ENCODE measurements at places on chromosomes 11 and 22.

DNA sequence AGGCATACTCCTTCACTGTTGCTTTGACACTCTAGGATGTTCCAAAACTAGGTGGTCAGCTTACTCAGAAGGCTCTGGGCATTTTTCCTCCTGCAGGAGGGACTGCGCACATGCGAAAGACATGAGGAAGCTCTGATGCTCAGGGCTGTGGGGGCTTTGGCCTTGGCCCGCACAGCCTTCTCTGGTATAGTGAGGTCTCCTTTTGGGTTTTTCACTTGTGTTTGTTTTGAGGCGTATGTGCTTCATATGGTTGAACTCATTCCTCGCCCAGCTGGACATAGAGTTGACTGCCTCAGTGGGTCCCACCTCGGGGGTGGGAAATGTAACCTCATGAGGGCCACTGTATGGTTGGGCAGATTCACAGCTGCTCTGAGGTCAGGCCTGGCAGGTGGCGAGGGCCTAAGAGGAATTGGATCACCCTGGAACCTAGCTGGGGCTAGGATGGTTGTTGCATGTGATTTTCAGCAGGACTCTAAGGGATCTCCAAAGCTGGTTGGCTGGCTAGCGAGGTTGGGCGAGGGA, 63.7 kb downstream of the PTPRJ start:
- DNase-seq: no peak

- DNase-seq: no peak
Measured at GRCh38 chr11:106917973-106918372, 100.3 kb downstream of the GUCY1A2 start.

GRCh38 chr22:43438666-43439347, 27.0 kb downstream of the MPPED1 start:
- DNase-seq: no peak

GRCh38 chr11:10551290-10551592, 10.3 kb upstream of the RNF141 start:
- no peak for DNase-seq

DNA sequence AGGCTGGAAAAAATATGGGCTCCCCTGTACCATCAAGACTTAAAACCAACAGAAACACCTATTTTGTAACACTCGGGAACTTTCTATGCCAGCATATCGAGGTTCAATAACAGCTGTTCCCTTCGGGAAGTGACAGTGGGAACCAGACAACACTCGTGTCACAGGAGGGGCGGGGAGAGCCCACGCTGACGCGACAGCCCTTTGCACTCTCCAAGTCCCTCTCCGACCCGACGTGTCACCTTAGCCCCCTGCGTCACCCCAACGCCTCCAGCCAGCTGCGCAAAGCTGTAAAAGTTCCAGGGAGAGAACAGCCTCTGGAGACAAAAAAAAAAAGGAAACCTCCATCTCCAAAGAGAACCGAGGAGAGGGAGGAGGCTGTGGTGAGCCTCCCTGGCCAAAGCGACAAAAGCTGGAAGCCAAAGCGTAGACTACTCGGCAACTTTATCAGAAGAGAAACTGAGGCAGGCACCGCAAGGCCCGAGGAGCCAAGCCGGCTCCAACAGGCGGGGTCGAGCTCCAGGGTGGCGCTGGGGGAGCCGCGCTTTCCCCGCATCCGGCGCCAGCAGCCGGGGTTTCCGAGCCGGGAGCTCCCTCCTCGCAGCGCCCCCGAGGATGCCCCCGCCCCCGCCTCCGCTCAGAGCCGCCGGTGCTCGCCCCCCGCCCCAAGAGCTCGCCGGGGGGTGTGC, 751 bp downstream of the ARFGAP3 start:
- DNase-seq: peak; percentile 73

DNA sequence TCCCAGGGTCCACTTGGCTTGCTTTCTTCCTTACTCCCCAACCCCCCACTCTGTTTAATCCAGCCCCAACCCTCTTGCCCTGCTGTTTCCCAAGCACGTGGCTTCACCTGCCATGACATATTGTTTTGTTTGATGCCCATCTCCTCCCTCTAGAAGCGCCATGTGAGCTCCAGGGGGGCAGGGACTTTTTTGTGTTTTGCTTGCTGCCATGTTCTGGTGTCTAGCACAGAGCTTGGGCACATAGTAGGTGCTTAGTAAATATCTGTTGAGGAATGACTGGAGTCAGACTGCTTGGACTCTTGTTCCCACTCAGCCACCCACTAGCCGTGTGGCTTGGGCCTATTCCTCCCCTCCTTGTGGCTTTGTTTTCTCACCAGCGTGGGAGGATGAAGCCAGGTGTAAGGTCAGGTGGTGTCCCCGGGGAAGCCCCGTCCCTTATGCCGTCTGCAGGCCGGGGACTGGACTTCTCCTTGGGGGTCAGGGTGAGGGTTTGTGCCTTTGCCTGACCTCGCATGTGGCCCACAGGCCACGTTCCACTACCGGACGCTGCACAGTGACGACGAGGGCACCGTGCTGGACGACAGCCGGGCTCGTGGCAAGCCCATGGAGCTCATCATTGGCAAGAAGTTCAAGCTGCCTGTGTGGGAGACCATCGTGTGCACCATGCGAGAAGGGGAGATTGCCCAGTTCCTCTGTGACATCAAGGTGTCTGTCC, 3.8 kb downstream of the AIP start:
- DNase-seq: no peak

- DNase-seq: no peak
Measured at GRCh38 chr11:2567026-2567671, 122.3 kb downstream of the KCNQ1 start.

GRCh38 chr11:124739479-124740276, at the start of gene NRGN:
NRGN (plus strand) TSS chr11:124739942; CDS start chr11:124740085, 143 bp downstream.
- peak; percentile 93 for DNase-seq

All from heart left ventricle (tissue), 16 donors.